Psoas muscle (tissue), 8 donors: ENCODE measurements at places on chromosomes 5 and 9. TPM values are rescaled to one million over a fixed set of nuclear protein-coding genes. Genes with fewer than 3 reads are reported as not detected.

GRCh38 chr9:77747163-77747562 lies 99.0 kb upstream of the GNA14 start:
- H3K4me1 ChIP-seq = no peaks in the 10 kb centered on the region
- H3K36me3 ChIP-seq = no peaks in the 10 kb centered on the region
- no peaks in the 10 kb centered on the region for H3K27me3 ChIP-seq
- no peak for DNase-seq
- no peak overlapping the region for H3K27ac ChIP-seq

- H3K36me3 ChIP-seq = no peaks in the 10 kb centered on the region
- H3K27ac ChIP-seq = no peak overlapping the region
- no peaks in the 10 kb centered on the region for H3K4me1 ChIP-seq
- no peak for DNase-seq
- no peaks in the 10 kb centered on the region for H3K27me3 ChIP-seq
- no peak overlapping the region for H3K4me3 ChIP-seq
Observed at GRCh38 chr9:22307013-22307711, 139.5 kb upstream of the DMRTA1 start.

SLCO6A1 gene
- not detected for total RNA-seq

SPINK13 gene
- total RNA-seq = not detected

GRCh38 chr5:158722940-158723339 lies 376.8 kb downstream of the EBF1 start:
- no peak overlapping the region for H3K4me3 ChIP-seq
- H3K27ac ChIP-seq = no peak overlapping the region
- H3K27me3 ChIP-seq = no peaks in the 10 kb centered on the region

- H3K27me3 ChIP-seq = no peaks in the 10 kb centered on the region
- DNase-seq = no peak
- H3K36me3 ChIP-seq = no peaks in the 10 kb centered on the region
- H3K4me1 ChIP-seq = no peaks in the 10 kb centered on the region
- no peak overlapping the region for H3K4me3 ChIP-seq
Observed at GRCh38 chr9:11086561-11086960, 473.8 kb upstream of the PTPRD start.

FAM169A gene
- total RNA-seq = not detected

DNA sequence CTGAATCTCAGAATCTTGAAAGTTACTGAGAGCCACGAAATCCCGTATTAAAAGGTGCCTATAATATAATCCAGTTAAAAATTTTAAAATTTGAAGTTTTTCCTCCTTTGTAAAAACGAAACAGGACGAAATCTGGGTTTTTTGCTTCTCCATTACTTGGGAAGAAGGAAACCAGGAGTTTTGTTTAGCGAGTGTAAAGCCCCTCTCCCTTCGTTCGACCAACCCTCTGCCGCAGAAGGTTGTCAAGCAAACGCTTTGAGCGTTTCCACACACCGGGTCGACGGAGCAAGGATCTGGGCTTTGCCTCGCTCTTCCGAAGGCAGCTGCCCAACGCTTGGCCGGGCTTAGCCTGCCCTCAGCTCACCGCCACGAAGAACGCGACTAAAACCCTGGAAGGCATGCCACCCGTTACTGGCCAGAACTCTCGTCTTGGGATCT lies 1.6 kb upstream of the FOXE1 start:
- no peak for DNase-seq
- no peak overlapping the region for H3K4me3 ChIP-seq
- H3K27ac ChIP-seq = no peak overlapping the region
- H3K4me1 ChIP-seq = peaks cover 25% of the 10 kb centered on the region

GRCh38 chr9:92010705-92011536 lies 60.9 kb upstream of the ROR2 start:
- DNase-seq = no peak
- no peak overlapping the region for H3K4me3 ChIP-seq
- no peaks in the 10 kb centered on the region for H3K27me3 ChIP-seq
- no peak overlapping the region for H3K27ac ChIP-seq
- H3K36me3 ChIP-seq = no peaks in the 10 kb centered on the region

DNA sequence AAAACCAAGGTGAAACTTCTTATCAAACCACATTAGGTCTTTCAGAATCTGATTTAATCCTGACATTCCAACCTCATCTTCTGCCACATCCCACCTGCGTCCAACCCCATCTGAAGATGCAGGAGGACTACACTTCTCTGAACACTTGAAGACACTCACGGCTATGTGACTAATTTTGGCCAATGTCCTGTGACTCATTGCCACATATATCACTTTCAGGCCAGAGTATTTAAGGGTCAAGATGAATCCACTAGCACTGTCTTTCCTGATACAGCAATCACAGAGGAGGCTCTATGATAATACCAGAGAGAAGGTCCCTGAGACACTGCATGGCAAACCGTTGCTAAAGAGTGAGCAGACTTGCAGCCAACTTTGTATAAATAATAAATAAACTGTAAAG lies 323.4 kb downstream of the NR2F1-AS1 start:
- H3K27me3 ChIP-seq = no peaks in the 10 kb centered on the region
- H3K36me3 ChIP-seq = no peaks in the 10 kb centered on the region
- H3K4me3 ChIP-seq = no peak overlapping the region

MAP1B gene
- 8.5 TPM for total RNA-seq

DNA sequence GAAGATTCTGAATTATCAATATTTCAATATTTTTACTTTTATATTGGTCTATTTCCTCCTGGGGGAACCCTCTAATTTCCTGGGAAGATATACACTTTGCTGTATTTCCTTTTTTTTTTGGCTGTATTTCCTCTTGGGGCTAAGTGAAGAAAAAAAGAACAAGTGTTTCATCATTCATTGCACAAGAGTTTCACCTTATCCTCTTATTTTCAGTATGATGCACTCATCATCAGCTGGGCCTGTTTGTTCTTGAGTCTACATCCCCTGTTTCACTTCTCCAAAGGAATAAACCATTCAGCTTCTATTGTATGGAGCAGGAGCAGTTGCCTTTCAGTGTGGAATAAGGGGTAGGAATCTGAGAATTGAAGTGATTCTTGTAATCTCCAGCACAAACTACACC lies 210.8 kb downstream of the FAM170A start:
- no peak overlapping the region for H3K27ac ChIP-seq
- H3K36me3 ChIP-seq = no peaks in the 10 kb centered on the region
- no peaks in the 10 kb centered on the region for H3K4me1 ChIP-seq
- no peaks in the 10 kb centered on the region for H3K27me3 ChIP-seq
- no peak overlapping the region for H3K4me3 ChIP-seq

ECSCR gene
- total RNA-seq = 11.3 TPM
